ENCODE measurements at places on chromosomes 1 and 21.

GRCh38 chr1:172697534-172698002 lies 38.7 kb downstream of the FASLG start:
- no peak for DNase-seq

DNA sequence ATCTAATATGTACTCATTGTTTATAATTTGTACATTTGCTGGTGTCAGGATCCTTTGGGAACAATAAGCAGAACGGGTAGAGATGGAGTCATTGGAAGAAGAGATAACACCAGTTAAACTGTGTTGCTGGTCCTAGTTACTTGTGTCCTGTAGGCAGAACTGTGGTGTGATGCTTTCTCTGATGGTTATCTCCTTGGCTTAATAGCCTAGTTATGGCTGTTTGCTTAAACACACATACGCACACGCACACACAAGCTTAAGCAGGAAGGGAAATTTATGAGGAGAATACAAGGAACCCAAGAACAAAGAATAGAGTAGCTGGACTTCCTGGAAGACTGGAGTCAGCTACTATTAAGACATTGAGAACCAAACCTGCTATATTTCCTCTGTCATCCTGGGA lies 5.7 kb upstream of the PKN2 start:
- DNase-seq = no peak

DNA sequence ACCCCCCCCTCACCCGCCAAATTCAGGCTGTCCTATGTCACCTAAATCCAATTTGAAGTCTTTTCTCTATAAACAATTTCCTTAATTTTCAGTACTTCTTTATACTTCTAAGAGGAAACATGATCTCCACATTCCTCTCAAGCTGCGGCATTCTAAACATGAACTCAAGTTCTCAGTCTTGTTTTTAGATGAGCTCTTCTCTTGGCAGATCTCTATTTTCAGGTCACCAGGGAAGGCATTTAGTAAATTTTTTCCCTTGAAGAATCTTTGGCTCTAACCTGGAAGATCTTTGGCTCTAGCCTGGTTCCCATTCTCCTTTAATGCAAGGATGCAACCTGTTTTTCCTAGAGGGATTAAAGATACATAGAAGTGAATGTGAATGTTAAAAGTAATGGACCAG lies 193.4 kb downstream of the ATG4C start:
- DNase-seq = no peak

DNA sequence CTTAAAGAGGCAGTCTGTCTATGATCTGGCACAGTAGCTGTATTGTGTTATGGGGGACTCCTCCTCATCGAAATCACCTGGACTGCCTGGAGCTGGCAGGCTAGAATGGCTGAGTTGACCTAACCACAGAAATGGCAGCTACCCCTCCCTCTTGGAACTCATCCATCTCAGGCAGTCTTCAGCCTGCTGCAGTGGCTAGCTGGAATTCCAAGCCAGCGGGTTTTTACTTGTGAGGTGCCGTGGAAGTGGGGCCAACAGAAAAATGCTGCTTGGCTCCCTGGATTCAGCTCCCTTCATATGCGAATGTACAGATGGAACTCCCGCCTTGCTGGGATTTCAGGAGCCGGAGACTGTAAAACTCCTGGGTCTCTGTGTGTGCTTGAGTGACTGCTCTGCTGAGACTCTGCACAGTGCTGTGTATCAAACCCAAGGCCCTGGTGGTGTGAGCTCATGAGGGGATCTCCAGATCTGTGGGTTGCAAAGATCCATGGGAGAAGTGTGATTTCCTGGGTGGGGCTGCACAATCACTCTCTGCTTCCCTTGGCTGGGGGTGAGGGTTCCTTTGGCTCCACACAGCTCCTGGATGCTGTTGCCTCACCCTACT lies 316.9 kb downstream of the CTH start:
- no peak for DNase-seq

- no peak for DNase-seq
Observed at GRCh38 chr1:108028841-108029388, 63.9 kb upstream of the VAV3 start.

- DNase-seq = no peak
Observed at GRCh38 chr1:10302416-10302815, 92.0 kb downstream of the KIF1B start.

DNA sequence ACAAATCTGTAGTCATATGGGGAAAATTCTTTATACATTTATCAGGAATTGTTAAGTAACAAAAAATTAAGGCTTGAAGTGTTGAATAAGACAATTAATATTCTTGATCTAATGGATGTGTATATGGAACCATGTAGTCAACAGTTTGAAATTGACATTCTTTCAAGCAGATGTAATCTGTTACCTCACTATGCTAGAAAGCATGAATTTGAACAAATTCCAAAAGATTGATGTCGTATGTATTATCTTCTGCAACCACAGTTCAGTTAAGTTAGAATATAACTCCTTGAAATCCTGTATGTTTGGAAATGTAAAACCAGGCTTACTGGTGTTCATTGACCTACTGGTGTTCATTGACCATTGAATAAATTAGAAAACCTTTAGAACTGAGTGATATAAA lies 16.1 kb downstream of the CCDC18 start:
- DNase-seq = no peak

- peak; percentile 5 for DNase-seq
Observed at GRCh38 chr1:39539252-39539790, 37.3 kb downstream of the PABPC4 start.

- no peak for DNase-seq
Observed at GRCh38 chr1:227268943-227269342, 49.3 kb downstream of the CDC42BPA start.

- no peak for DNase-seq
Observed at GRCh38 chr1:69982992-69983391, 222.4 kb downstream of the LRRC40 start.

DNA sequence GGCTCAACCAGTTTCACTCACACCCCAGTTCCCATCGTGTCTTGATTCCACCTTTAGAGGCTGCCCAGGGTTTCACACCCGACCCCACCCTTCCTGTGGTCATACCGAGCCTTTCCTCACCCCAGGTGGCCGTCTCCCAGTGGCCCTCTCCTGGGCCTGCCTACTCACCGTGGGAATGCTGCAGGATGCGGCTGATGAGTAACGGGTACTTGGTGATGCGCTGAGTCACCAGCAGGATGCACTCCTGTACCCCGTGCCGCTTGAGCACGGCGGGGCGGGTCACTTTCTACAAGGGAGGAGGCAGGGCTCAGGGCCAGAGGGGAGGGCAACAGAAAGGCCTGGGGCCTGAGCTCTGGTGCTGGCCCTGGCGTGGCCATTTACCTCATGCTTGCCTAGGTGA lies 16.4 kb downstream of the ARHGEF2 start:
- no peak for DNase-seq

- DNase-seq = no peak
Observed at GRCh38 chr1:30321246-30321910, 402.0 kb downstream of the MATN1 start.

GRCh38 chr1:172770071-172770470 lies 111.2 kb downstream of the FASLG start:
- no peak for DNase-seq

GRCh38 chr1:28883242-28883616 lies 31.1 kb upstream of the EPB41 start:
- no peak for DNase-seq

- no peak for DNase-seq
Observed at GRCh38 chr1:236429715-236430274, 35.7 kb downstream of the EDARADD start.

DNA sequence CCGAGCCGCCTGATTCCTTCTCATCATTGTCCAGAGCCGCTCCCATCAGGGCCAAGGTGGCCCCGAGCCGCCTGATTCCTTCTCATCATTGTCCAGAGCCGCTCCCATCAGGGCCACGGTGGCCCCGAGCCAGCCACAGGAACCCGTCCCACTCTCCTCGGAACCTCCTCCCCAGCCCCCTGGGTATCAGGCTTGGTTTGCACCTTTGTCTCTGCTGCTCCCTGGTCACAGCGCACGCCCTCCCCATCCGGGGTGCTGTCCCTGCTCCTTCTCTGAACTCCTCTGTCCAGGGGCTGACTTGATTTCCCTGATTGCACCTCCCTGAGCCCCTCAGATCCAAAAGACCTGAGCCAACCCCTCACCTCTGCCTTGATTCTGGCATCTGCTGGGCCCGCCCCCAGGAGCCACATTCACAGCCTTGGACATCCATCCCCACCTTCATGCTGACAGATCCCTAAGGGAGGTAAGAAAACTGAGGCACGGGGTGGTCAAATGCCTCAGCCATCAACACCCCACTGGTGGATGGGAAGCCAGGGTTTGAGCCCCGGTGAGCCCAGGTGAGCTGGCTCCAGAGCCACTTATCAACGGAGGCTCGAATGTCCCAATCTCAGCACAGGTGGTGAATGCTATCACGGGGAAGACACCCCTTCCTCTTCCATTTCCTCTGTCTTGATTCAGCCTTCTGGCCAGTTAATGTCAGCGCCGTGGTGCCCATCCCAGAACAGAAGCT lies 25.6 kb upstream of the COL18A1 start:
- DNase-seq = no peak

DNA sequence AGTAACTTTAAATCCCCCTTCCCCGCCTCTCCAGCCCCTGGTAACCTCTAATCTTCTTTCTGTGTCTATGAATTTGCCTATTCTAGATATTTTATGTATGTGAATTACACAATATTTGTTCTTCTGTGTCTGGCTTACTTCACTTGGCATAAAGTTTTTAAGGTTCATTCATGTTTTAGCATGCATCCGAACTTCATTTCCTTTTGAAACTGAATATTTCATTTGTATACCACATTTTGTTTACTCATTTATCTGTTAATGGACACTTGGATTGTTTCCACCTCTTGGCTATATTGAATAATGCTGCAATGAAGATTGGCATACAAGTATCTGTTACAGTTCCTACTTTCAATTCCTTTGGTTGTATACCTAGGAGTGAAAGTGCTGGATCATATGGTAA lies 205.3 kb downstream of the TM2D1 start:
- DNase-seq = no peak

- DNase-seq = no peak
Observed at GRCh38 chr1:177063648-177064047, 100.9 kb downstream of the ASTN1 start.

- DNase-seq = no peak
Observed at GRCh38 chr1:197393772-197394171, 125.7 kb downstream of the CRB1 start.

- no peak for DNase-seq
Observed at GRCh38 chr1:205246351-205247119, 18.8 kb downstream of the TMCC2 start.

- no peak for DNase-seq
Observed at GRCh38 chr1:2639607-2640521, 7.0 kb upstream of the MMEL1 start.

DNA sequence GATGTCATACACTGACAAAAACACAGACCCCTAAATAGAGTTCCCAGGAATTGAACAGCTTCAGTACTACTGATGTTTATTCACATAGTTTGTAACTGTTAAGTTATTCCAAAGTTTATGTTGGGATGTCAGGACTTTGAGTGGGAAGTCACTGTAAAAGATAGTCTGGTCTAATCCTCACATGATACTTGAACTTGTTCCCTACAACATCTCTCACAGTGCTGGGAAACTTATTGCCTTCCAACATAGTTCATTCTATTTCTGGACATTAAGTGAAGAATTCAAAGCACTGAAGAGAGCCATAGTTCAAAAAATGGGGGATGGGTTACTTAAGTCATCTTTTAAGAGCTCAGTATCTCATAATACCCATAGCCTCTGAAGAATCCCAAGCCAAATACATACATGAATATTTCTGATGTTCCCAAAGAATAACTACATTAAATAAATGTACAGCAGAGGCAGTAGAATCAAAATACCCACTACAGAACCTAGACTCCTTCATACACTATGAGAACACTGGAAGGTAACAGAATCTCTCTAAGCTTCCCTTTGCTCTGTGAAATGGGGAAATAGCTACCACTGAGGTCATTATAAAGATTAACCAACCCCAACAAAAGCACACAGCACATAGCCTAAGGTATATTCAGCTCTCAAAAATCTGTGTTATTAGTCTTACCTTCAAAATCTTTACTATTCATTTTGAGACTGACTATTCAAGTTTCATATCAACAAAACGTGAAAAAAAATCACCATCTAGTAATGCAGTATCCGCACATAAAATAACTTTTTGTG lies 81.4 kb downstream of the ESRRG start:
- DNase-seq = no peak

- DNase-seq = no peak
Observed at GRCh38 chr1:201912832-201913231, 24.1 kb downstream of the SHISA4 start.

DNA sequence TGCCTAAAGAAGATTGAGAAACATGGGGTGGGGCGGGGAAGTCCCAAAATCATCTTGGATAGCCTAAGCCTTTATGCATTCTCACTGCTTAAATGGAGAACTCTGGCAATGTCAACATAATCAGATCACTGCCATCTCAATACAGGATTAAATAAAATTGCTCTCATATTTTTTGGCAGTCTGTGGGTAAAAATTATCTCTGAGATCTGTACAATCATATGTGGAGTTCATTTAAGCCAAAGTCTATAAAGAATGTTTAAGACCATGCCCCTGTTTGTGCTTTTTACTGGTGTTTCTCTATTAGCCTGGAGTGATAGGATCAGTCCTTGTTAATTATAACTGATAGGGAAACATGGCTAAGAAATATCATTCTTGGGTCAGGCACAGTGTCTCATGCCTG lies 136.3 kb downstream of the GPR52 start:
- DNase-seq = no peak

DNA sequence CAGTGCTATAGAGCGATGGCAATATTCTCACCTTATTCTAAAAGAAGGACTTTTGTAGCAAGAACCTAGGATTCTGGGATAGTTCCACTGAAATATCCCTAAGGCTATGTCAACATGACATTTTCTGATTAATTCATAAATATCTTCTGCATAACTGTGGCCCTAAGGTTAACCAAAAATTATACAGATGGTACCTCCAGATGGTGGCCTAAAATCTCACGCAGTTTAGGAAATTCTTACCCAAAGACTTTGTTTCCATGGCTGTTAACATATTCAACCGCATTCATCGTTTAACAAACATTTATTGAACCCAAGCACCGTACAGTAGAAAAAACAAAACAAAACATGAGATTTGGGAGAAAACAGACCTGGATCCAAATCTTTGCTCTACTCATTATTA lies 19.1 kb downstream of the NID1 start:
- no peak for DNase-seq

DNA sequence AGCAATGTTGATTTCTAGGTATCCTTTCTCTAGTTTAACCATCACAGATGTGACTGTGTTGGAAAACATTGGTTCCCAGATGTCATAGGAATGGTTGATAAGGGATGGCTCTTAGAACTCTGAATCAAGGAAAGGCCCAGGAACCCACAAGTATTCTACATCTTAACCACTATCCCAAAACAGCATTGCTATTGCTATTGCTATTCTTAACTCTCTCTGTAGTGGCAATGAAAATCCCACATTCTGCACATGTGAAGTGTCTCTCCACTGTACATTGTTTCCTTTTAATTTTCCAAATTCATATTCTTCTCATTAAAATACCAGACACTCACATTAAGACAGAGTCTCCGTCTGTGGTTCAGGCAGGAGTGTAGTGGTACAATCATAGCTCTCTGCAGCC lies 420.4 kb upstream of the RUNX1 start:
- DNase-seq = no peak

DNA sequence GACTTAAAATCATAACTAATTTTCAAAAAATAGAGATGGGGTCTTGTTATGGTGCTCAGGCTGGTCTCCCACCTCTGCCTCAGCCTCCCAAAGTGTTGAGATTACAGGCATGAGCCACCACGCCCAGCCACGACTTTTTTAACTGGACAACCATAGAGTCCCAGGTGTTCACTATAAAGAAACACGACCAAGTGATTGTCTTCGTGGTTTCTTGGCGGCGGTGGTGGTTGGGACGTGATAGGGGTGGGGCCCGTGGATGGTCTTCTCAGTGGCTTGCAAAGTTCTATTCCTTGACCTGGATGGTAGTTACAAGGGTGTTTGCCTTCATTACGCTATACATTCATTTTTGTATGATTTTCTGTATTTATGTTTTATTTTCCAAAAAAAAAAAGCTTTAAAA lies 34.6 kb upstream of the COX20 start:
- no peak for DNase-seq
